ENCODE measurements at places on chromosomes 4 and X.

GRCh38 chrX:15579778-15580747 lies 20.7 kb downstream of the ACE2 start:
- H3K4me3 ChIP-seq, result no peak overlapping the region
- no peak for DNase-seq

DNA sequence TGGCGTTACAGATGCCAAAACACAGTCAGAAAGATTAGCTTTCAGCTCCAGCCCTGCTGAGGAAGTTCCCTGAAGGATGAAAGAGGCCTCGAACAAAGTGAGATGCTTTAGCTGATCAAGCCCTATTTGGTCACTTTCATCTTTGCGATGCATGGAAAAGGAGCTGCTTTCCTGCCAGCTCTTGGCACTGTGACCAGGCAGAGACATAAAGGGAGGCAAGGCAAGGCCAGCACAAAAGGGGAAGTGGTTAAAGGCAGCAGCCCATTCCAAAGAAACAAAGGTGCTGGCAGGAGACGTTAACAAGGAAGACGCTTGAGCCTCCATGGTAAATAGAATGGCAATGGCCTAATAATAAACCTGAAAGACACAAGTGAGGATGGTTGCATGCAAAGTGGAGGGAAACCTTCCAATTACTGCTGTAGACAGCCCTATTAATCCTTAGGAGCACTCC lies 617.1 kb upstream of the INTU start:
- no peak overlapping the region for H3K27ac ChIP-seq
- no peaks in the 10 kb centered on the region for H3K36me3 ChIP-seq
- H3K4me1 ChIP-seq, result no peaks in the 10 kb centered on the region
- no peaks in the 10 kb centered on the region for H3K27me3 ChIP-seq

DNA sequence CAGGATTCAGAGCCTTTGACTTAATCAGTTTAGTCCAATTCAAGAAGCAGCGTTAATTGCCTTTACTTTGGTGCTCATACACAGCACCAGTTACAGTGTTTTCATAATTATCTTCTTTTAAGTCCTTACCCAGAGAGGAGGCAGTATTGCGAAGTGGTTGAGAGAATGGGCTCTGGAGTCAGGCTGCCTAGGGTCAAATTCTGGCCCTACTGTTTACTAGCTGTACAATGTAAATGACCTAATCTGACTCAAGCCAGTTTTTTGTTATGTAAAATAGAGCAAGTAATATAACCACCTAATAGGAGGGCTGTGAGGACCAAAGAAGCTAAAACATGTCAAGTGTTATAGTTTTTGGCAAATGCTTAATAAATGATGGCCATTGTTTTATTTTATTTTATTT lies 27.6 kb downstream of the WDR44 start:
- DNase-seq, result no peak
- H3K4me1 ChIP-seq, result no peaks in the 10 kb centered on the region
- no peaks in the 10 kb centered on the region for H3K27me3 ChIP-seq
- H3K4me3 ChIP-seq, result no peak overlapping the region
- H3K36me3 ChIP-seq, result no peaks in the 10 kb centered on the region

- peaks cover 9% of the 10 kb centered on the region for H3K4me1 ChIP-seq
- H3K27ac ChIP-seq, result no peak overlapping the region
- no peak overlapping the region for H3K4me3 ChIP-seq
- no peaks in the 10 kb centered on the region for H3K27me3 ChIP-seq
- DNase-seq, result no peak
- H3K36me3 ChIP-seq, result no peaks in the 10 kb centered on the region
These were observed 519.2 kb upstream of the DIPK2B start for GRCh38 chrX:45719751-45720501.

GRCh38 chr4:101240099-101240498 lies 107.2 kb downstream of the PPP3CA start:
- no peak overlapping the region for H3K4me3 ChIP-seq
- no peak for DNase-seq
- no peaks in the 10 kb centered on the region for H3K36me3 ChIP-seq
- H3K27me3 ChIP-seq, result no peaks in the 10 kb centered on the region
- peaks cover 36% of the 10 kb centered on the region for H3K4me1 ChIP-seq

DNA sequence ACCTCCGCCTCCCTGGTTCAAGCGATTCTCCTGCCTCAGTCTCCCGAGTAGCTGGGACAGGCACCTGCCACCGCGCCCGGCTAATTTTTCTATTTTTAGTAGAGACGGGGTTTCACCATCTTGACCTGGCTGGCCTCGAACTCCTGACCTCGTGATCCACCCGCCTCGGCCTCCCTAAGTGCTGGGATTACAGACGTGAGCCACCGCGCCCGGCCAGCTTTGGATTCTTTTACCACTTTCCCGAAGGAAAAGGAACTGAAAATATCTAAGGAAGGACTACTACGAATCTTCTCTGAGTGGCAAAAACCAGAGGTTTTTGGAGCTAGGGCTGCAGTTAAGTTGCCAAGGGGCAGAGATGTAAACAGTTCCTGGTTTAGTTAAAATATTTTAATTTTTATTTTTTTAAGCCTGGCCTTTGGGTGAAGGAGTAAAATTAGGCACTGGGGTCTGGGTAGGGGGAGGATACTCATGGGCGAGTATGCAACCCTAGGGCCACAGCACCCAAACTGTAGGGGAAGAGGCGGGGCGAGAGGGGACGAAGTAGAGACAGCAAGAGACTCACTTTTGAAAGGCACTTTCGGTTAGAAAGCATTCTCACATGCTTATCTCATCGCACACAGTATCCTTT lies 525 bp upstream of the CISD2 start:
- peaks cover 19% of the 10 kb centered on the region for H3K36me3 ChIP-seq
- no peaks in the 10 kb centered on the region for H3K27me3 ChIP-seq
- peaks cover 38% of the 10 kb centered on the region for H3K4me1 ChIP-seq
- DNase-seq, result peak; percentile 18
- H3K27ac ChIP-seq, result peak overlapping the region; percentile 99

GRCh38 chrX:45766981-45767501 lies 566.4 kb upstream of the DIPK2B start:
- peaks cover 5% of the 10 kb centered on the region for H3K27me3 ChIP-seq
- no peak for DNase-seq
- H3K27ac ChIP-seq, result peak overlapping the region; percentile 79

DNA sequence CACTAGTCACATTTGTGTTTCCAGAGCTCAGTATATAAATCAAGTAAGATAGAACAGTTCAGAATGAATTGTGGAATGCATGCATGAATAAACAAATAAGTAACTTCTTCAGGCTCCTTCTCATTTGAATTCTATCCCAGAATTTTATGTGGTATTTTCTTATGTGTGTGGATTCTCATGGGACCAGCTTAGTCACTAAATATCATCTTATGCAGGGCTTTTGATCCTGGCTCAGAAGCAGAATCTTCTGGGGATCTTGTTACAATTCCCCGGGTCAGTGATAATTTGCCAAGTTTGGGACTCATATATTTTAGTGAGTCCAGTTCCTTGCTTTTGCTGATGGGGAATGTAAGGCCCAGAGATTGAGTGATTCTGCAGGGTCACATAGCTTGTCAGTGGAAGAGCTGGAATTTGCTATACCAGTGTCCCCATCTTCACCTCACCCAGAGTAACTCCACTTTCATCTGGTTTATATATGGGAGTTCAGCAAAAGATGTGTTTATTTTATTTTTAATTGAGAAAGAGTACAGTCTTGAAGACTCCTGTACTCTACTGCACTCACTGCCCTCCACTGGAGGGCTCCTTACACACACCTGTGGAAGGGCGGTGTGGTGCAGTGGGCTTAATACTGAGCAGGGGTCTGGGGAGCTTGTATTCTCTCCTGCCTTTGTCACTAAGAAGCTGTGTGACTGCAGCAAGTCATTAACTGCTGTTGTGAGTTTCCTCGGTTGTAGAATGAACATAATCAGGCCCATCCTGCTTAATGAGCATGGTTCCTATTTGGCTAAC lies 198.2 kb upstream of the CXorf66 start:
- no peaks in the 10 kb centered on the region for H3K27me3 ChIP-seq
- no peak overlapping the region for H3K27ac ChIP-seq
- no peaks in the 10 kb centered on the region for H3K36me3 ChIP-seq
- no peak overlapping the region for H3K4me3 ChIP-seq
- no peaks in the 10 kb centered on the region for H3K4me1 ChIP-seq

DNA sequence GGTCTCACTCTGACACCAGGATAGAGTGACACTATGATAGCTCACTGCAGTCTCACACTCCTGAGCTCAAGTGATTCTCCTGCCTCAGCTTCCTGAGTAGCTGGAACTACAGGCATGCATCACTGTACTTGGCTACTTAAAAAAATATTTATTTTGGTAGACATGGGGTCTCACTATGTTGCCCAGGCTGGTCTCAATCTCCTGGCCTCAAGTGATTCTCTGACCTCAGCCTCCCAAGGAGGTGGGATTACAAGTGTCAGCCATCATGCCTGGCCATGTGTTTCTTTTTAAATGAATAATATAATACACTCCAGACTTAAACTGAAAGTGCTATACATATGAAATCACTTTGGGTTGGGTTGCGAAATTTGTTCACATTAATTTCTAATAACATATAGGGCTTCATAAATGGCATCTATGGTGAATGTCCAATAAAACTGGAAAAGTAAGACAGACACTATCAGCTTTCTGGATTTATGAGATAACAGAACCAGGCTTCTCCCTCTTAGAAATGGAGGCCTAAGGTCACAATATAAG lies 48.0 kb downstream of the SEC24D start:
- no peak overlapping the region for H3K27ac ChIP-seq
- no peak overlapping the region for H3K4me3 ChIP-seq
- peaks cover 18% of the 10 kb centered on the region for H3K36me3 ChIP-seq
- no peaks in the 10 kb centered on the region for H3K27me3 ChIP-seq
- H3K4me1 ChIP-seq, result no peaks in the 10 kb centered on the region

- H3K4me1 ChIP-seq, result no peaks in the 10 kb centered on the region
- no peaks in the 10 kb centered on the region for H3K27me3 ChIP-seq
- no peak overlapping the region for H3K27ac ChIP-seq
These were observed 162.5 kb downstream of the SOX3 start for GRCh38 chrX:140342410-140342809.

DNA sequence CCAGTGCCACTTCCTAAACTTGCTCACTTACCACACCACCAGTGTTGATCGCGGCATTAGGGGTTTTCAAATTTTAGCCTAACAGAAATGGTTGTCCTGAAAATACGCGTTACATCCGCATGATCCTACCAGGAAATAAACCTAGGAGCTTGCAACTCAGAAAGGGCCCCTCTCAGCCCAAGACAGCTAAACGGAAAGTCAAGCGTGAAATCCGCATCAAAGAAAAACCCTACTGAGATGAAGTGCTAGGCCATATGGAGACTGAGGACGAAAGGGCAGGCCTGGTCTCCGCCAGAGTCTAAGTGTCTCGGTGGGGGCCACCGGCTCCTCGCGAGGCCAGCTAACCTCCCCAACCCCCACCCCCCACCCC lies 626 bp downstream of the YTHDC1 start:
- H3K4me1 ChIP-seq, result peaks cover 37% of the 10 kb centered on the region
- peaks cover 6% of the 10 kb centered on the region for H3K27me3 ChIP-seq
- peak; percentile 6 for DNase-seq
- H3K4me3 ChIP-seq, result peak overlapping the region; percentile 100

- H3K27me3 ChIP-seq, result no peaks in the 10 kb centered on the region
- no peaks in the 10 kb centered on the region for H3K4me1 ChIP-seq
- no peak for DNase-seq
- no peak overlapping the region for H3K4me3 ChIP-seq
These were observed 50.3 kb downstream of the TMEM165 start for GRCh38 chr4:55445921-55446577.

GRCh38 chr4:147487616-147488015 lies 6.7 kb downstream of the EDNRA start:
- H3K27me3 ChIP-seq, result peaks cover 1% of the 10 kb centered on the region
- H3K27ac ChIP-seq, result no peak overlapping the region
- H3K4me1 ChIP-seq, result no peaks in the 10 kb centered on the region
- no peaks in the 10 kb centered on the region for H3K36me3 ChIP-seq

DNA sequence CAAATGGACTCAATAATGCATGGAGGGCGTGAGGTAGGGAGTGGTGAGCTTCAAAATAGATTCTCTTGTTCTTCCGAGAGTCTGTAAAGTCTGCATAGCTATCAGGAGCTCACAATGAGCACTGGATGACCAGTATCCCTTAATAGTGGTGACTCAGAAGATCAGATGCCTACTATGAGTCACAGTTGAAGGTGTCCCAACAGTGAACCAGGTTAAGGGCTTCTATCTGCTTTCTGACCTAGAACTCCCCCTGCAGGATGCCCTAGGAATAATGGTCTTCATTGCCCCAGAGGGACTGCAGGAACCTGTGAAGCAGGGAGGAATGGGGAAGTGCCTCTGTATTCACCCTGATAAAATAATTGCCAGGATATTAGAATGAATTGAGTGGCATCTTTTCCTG lies 22.1 kb downstream of the DGKK start:
- H3K27ac ChIP-seq, result no peak overlapping the region
- no peak for DNase-seq
- H3K27me3 ChIP-seq, result no peaks in the 10 kb centered on the region
- no peaks in the 10 kb centered on the region for H3K36me3 ChIP-seq
- no peaks in the 10 kb centered on the region for H3K4me1 ChIP-seq
- H3K4me3 ChIP-seq, result no peak overlapping the region

Data from stimulated activated naive B cell treated with anti-CD40 and anti-IgM and Interleukin-4, amounts not matched to agents 10 μg/mL and 1 μg/mL and 100 μg/mL, for 72 hours (primary cell).